Left renal pelvis (tissue), 4 donors: ENCODE measurements at places on chromosomes 11 and 22.

DNA sequence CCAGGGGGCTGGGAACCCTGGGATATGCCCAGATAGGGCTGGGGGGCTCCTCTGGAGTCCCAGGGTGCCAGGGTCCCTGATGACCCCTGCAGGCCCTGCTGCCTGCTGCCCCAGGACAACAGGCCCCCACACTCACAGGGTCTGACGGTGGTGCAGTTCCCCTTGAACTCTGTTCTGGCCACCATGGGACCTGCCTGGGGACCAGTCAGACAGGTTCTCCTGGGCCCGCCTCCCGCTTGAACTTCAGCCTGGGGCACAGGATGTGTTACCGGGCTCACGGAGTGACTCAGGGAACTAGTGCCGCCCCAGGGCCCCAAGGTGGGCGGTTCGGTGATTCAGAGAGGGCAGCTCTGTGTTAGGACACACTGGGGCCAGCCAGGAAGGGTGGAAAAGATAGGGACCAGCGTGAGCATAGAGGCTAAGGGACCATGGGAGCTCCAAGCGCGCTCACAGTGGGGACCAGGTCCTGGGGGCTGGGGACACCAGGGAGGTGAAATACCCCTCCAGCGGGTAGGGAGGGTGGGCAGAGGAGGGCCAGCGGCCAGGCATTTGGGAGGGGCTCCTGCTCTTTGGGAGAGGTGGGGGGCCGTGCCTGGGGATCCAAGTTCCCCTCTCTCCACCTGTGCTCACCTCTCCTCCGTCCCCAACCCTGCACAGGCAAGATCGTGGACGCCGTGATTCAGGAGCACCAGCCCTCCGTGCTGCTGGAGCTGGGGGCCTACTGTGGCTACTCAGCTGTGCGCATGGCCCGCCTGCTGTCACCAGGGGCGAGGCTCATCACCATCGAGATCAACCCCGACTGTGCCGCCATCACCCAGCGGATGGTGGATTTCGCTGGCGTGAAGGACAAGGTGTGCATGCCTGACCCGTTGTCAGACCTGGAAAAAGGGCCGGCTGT, 21.5 kb upstream of the TXNRD2 start:
- DNase-seq = no peak

GRCh38 chr11:30326114-30326778, 3.3 kb downstream of the ARL14EP start:
- DNase-seq = no peak

DNA sequence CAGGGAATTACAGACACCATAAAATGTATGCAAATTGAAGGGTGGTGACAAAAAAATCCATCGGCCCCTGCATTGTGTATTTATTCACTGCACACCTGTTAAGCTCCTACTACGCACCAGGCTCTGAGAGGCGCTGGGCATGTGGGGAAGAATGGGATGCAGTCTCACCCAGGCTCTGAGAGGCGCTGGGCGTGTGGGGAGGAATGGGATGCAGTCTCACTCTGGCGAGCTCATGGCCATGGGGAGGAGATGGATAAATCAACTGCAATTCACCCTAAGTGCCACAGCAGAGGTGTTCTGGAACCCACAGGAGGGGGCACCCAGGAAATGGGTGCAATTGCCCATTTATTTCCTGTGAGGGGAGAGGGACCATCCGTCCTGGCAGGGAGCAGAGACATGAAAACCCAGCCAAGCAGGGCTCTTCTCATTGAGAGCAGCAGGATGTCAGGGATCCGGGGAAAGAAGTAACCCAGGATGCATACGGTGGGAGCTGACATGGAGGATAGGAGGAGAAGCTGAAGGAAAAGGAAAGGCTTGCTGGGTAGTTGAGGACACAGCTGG, 798.7 kb downstream of the TBC1D22A start:
- no peak for DNase-seq

- DNase-seq = no peak
Measured at GRCh38 chr11:74256378-74257133, 54.9 kb downstream of the P4HA3 start.

DNA sequence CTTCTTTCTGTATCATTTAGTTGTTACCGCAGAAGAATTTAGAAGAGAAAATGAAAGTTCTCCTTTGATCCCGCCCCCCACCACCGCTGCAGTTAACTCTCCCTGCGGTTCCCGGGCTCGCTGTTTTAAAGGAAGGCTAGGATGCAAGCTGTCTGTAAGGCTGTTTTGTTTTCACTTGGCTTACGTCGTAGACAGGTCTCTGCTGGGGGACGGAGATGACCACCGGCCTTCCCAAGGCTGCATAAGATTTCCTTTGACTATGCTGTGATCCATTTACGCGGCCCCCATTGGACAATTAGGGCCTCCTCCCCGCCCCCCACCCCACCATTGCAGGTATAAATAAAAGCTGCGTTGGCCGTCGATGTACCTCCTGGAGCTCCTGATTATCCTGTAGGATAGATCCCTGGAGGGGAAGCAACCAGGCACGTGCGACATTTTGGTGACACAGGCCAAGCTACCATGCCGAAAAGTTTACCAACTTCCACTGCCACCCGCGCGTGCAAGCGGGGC, 1.4 kb upstream of the CPT1A start:
- DNase-seq = no peak

DNA sequence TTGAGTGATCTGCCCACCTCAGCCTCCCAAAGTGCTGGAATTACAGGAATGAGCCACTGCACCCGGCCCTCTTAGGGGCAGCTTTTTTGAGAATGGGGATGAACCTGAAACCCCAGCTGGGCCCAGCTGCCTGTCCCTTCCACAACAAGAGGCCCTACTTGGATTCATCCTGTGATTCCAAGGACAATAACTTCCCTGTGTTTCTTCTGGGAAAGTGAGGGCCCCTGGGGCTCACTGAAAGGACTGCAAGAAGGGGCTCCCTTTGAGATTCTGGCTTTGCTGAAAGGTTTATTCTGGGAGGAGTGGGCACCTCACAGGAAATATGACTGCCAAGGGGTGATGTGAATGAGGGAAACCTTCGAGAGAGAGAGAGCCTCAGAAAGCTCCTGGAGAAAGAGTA, 12.3 kb upstream of the GNAZ start:
- DNase-seq = no peak
